ENCODE measurements at places on chromosomes 5 and 9.

GRCh38 chr9:88996921-88997235, 5.6 kb downstream of the S1PR3 start:
- no peak for DNase-seq

DNA sequence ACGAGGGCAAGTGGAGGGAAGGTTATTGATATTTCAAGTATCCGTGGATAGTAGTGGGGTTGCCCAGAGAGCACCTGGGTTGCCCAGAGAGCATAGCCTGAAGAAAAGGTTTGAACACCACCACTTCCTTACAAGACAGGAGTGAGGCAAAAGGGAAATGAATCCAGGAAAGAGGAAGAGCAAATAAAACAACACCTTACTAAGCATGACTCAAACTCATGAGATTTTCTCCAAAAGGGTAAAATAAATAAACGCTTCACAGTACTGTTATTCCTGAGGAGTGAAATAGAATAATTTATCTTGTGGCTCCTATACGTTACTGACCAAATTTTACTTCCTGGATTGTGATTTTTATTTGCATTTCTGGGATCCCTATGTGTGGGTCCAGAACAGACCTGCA, 65.2 kb upstream of the PTPRD start:
- no peak for DNase-seq

DNA sequence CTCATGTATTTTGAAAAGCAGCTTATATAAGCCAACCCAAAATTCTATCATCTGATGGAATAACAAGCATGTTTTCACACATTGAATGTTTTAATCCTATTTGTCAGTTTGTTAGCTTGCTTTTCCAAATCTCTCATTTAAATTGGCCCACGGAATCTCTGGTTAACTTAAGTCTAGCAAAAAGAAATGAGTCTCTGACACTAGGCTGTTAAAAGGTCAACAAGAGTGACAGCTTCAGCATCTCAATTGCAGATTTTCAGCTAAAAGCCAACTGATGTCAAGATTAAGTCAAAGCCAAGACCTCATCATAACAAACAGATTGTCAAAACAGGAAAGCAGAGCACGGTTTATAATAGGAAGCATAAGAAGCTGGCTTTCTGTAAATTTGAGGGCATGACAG, 49.4 kb upstream of the CDH9 start:
- DNase-seq, result no peak

GRCh38 chr5:122429545-122430318, 117.7 kb downstream of the SNCAIP start:
- DNase-seq, result no peak

- no peak for DNase-seq
Observed at GRCh38 chr5:35476797-35477196, 140.9 kb upstream of the SPEF2 start.

DNA sequence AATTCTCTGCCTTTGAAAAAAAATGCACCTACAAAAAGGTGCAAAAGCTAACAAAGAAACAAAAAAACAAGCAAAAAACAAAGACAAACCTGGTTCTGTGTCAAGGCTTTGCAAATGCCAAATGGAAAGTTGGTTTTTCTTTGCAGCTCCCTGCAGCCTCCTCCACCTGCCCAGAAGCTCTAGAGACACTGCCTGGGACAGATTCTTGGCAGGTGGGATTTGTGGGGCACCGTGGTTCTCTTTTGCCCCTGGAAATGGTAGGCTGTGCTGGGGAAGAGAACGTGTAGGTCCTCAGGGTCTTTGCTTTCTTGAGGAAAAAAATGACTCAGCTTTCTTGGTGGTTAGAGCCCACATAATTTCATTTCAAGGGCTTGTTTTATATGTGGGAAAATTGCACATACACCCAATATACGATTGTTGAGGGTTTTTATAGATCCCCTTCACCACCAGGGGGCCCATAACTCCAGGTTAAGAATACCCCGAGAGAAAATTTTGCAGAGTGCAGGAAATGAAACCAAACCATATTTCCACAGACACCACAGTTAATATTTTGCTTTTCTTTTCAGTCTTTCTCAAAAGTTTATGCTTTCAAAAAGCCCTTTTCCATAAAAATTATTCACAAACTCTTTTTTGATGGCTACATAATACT, 58.7 kb downstream of the NXNL2 start:
- no peak for DNase-seq

DNA sequence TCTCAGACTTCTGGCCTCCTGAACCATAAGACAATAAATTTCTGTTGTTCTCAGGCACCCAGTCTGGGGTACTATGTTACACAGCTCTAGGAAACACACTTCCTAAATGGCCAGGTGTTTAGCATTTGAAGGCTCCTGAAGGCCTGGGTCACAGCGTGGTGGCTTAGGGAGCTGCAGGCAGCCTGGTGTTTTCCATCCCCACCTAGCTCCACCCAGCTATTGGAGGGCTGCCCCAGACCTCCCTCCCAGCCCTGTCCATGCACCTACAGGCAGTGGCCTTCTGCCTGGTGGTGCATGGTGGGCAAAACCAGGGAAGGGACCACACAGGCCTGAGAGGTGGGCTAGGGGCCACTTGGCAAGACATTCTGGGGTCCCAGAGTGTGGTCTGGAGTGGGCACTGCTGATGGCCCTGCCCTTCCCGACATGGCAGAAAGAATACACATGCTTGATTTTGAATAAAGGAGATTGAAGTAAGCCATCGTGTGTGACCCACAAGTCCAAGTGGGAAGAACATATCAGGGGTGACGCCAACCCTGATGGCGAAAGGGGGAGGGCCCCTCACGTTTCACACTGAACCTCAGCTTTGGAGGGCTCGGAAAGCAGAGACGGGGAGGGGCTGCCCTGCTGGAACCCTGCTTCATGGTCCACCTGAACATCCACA, 1.3 kb upstream of the SUSD3 start:
- DNase-seq, result peak; percentile 23

- no peak for DNase-seq
Observed at GRCh38 chr5:143183989-143184388, 219.5 kb downstream of the NR3C1 start.

- no peak for DNase-seq
Observed at GRCh38 chr9:116937361-116937760, 250.3 kb downstream of the TRIM32 start.

- no peak for DNase-seq
Observed at GRCh38 chr9:85978496-85978895, 37.5 kb downstream of the NAA35 start.

- no peak for DNase-seq
Observed at GRCh38 chr5:153660919-153661318, 170.4 kb downstream of the GRIA1 start.

- DNase-seq, result no peak
Observed at GRCh38 chr5:167525004-167525403, 766.4 kb upstream of the WWC1 start.

DNA sequence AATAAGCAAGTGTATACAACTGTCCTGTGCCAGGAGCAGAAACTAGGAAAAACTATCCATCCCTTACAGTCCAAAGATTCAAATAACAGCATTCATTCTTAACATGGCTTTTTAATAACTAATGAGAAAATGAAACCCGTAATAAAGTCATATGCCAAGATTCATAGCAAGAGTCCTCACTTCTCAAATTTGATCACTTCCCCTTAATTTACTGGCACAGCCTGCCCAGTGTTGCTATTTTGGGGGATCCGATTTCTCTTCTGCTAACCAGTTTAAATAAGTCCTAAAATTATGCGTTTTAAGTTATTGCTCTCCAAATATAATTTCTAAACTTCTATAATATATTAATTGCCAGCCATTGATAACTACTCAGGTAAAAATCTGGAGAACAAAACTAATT, 177.0 kb upstream of the PTGER4 start:
- no peak for DNase-seq

GRCh38 chr9:109894473-109894872, 114.5 kb downstream of the PALM2AKAP2 start:
- no peak for DNase-seq

GRCh38 chr9:134627417-134628353, 13.9 kb upstream of the COL5A1 start:
- DNase-seq, result no peak

DNA sequence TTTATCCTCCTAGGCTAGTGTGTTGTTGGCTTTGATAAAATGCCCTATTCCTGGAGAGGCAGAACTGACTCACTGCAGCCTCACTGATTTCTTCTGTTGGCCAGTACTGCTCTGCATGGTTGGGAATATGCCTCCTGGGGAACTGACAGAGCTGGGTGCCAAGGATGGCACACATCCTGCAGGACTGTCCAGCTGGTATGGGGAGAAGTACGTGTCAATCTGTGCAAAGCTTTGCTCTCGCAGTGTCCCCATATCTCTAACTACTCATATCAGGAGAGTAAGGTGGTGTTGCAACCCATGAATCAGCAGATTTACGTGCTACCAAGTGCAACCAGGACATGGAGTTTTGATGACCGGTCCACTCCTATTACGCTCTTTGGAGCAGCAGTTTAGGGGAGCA, 74.7 kb downstream of the TEK start:
- no peak for DNase-seq

- DNase-seq, result no peak
Observed at GRCh38 chr5:116442095-116442534, 132.5 kb downstream of the SEMA6A start.

Measured in right kidney (tissue), 9 donors.